ENCODE measurements at places on chromosomes 3 and 15.

DNA sequence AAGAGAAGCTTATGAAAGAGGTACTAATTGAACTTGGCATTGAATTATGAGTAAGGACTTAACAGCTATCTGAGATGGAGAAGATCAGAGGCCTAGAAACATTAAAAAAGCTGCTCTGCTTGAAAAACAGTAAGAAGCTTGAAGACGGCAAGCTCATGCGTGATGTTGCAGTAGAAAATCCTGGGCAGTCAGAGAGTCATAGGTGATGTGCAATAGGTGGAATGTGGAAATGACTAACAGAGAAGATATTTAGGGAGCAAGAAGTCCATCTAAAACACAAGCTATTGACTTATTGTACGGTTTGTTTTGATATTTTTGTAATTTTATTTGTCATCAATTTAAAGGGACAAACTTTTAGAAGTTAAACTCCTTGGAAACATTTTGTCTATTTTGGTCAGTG is 1101.4 kb downstream of the ROBO2 start:
- DNase-seq = no peak

- DNase-seq = no peak
Observed at GRCh38 chr3:71117572-71118247, 465.8 kb downstream of the FOXP1 start.

GRCh38 chr3:55984626-55985025 is 483.6 kb downstream of the ERC2 start:
- DNase-seq = no peak

- DNase-seq = no peak
Observed at GRCh38 chr3:43885908-43886618, 195.3 kb downstream of the ABHD5 start.

DNA sequence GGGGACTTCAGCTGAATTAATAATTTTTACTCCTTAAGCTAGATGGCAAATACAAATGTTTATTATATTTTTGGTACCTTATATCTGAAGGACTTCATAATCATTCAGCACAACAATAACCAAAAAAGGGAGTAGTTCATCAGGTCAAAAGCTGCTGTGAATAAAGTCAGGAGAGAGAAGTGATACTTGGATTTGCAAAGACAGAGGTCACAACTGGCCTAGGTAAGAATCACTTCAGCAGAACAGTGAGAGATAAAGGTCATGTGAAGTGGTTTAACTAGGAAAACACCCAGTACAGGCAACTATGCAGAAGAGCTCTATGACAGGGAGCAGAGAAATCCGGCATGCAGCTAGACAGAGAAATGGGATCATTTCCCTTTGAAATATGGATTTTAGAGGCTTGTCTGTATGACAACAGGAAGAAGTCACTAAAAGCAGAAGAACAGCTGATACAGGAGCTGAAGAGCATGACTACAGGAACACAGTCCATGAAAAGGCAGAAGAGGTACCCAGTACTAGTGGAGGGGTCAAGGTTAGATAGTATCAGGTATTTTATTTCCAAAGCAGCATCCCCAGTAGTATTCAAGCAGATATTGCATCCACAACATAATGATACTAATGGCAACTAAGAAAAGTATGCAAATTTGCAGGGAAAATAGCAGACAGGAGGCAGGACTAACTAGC is 25.7 kb downstream of the ZMAT3 start:
- DNase-seq = no peak

DNA sequence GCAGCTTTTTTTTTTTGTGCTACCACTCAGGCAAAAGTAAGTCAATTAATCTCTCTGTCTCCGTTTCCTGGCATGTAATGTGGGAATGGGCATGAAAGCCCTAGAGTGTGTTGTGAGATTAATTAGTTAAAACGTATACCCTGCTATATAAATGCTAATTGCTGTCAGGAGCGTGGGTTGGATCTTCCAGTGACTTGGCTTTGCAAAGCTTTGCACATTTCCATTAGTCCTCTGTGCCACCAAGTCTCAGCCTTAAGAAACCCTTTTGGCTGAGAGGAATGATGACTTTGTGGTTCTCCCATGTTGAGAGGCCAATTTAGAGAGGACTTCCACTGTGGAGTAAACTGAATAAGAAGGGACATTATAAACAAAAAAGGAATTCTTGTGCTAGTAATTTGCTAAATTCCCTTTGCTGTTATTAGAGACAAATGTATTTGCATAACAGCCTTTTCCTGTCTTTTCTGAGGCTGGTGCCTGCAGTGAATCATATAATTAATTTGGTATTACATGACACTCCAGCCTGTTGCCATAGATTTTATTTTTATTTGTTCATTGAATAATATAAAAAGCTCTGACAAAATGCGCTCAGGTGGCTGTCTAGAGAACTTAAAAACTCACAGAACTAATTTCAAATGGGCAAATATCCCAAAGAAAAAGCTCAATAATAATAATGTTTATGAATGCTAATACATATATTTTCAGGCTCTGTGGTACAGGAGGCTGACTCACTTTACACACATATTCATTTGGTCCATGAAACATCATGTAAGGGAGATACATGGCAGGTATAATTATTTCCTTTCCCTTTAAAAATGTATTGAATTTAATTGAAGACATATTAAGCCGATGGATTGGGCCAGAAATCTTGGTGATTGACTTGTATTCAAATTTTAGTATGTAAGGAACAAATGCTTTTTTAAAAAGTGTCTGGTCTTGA is 82.7 kb downstream of the IL1RAP start:
- DNase-seq = no peak

GRCh38 chr3:140399871-140400270 is 278.0 kb upstream of the TRIM42 start:
- no peak for DNase-seq

Measured in stimulated activated CD4-positive, alpha-beta T cell treated with anti-CD3 and anti-CD28 coated beads, Interleukin-1b, Interleukin-23, amount 100 ng/mL, for 1 hour (primary cell).